ENCODE measurements at places on chromosomes 11 and 22.

DNA sequence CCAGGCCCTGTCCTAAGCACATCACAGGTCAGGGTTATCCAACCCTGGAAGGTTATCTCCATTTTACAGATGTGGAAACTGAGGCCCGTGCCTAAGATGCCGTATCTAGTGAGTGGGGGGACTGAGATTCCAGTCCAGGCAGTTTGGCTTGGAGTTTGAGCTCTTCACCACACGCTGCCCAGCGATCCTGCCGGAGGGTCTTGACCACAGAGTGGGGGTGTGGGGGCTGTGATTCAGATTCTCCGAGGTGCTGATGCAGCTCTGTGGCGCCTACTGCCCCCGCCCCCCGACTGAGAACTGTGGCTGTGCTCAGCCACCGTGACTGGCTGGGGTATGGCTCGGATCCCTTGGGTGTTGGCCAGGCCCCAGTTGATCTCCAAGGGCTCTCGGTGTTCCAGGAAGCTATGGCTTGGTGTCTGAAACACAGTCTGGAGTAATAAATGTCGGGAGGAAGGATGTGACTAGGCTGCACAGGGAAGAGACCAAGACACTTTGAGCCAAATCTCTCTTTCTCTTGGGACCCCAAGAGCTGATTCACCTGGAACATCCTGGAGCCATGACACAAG is 60.6 kb upstream of the RASD2 start:
- DNase-seq, result no peak

DNA sequence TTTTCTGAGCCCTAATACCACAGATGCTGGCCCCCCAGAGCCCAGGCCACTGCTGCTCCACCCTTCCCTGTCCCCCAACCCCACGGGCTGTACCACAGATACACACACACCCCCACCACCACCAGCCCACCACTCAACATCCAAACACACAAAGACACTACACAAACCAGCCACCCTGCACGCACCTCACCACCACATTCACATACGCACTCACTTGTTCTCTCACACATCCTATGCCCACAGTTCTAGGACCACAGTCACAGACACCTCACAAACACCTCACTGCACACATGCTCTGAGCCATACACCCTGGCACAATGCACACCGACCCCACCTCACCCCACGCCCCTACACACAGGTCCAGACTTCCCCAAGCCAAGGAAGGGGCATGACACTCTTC is 22.5 kb upstream of the OAF start:
- DNase-seq, result no peak

- no peak for DNase-seq
Observed at GRCh38 chr11:121533601-121534000, 80.8 kb upstream of the SORL1-AS1 start.

DNA sequence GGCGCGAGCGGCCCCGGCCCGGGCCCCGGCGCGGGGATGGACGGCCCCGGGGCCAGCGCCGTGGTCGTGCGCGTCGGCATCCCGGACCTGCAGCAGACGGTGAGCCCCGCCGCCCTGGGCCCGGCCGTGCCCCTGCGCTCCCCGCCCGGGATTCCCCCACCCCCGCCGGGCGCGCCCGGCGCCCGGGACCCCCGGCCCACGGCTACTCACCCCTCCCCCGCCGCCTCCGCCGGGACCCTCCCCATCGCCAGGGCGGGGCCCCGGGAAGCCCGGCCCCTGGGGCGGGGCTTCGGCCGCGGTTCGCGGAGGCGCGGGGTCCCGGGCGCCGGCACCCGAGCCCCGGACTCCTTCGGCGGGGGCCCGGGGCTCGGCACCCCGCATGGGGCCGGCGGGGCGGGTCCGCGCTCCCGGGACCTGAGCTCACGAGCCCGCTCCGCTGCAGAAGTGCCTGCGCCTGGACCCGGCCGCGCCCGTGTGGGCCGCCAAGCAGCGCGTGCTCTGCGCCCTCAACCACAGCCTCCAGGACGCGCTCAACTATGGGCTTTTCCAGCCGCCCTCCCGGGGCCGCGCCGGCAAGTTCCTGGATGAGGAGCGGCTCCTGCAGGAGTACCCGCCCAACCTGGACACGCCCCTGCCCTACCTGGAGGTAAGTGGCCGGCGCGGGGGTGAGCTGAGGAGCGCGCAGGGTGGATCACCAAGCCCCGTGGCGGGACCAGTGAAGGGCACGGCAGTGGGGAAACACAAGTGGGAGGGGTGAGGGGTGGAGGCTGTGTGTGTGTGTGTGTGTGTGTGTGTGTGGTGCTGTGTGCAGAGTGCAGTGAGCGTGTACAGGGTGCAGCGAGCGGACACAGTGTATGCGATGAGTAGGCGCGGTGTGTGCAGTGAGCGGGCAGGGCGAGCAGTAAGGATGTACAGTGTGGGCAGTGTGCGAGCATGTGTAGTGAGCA is 2.3 kb downstream of the SHANK3 start:
- peak; percentile 41 for DNase-seq

DNA sequence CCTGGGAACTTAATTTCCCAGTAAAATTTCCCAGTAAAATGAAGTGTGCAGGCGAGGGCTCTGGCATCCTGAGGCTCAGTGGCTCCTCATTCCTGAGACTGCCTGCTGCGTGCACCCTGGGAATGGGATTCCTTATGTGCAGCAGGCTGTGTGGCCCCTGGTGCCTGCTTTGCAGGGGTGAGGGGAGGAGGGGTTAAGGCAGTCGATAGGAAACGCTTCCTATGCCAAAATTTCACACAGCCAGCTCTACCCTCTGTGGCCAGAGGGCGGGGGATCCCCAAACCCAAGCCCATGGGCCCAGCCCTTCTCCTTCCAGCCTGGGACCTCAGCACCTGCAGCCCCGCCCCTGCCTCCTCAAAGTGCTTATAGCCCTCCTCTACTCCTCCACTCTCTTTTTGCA is 12.1 kb upstream of the BAIAP2L2 start:
- DNase-seq, result no peak

- DNase-seq, result peak; percentile 12
Observed at GRCh38 chr22:40009951-40010671, 15.4 kb downstream of the FAM83F start.

DNA sequence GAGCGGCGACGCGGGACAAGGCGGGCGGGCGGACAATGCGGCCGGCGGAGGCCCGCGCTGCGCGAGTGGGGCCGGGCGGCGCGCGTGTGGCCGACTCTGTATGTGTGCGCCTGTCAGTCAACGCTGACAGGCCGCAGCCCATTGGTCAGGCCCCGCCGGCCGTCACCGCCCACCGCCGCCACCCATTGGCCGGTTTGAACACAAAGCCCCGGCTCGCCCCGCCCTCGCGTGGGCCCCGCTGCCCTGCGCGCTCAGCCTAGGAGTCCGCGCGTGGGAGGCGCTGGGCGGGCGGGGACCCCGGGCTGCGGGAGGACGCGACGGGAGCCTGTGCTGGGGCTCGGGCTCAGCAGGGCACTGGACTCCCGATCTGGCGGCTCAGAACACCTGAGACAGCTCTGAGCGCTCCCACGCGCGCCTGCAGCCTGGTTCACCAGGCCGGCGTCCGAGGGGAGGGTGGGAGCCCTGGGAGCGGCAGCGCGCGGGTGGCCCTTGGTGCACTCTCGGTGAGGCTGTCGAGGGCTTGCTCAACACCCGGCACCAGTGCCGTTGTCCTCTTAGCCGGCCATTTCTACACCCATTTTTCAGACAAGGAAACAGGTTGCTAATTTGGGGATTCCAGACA is at the start of gene SUN2:
TSS of gene SUN2 (minus strand) at position 88 of the 622 bp plus-strand sequence. CDS start 3,370 bp downstream, outside the sequence.
- peak; percentile 95 for DNase-seq

DNA sequence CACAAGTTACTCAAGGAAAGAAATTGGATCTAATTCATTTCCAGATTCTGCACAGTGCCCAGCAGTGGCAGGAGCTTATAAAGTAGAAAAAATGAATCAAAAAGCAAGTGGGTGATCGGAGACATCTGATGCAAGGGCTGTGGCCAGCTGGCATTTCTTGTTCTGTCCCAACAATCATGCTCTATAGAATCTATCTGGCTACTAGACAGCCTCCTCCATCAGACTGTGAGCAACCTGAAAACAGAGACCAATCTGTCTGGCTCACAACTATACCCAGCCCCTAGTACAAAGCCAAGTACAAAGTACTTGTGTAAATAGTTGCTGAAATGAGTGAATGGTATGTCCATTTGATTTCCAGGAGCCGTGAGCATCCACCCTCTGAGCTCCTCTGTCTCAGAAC is 11.4 kb downstream of the USH1C start:
- no peak for DNase-seq

- no peak for DNase-seq
Observed at GRCh38 chr22:47625531-47626427, 863.3 kb downstream of the TBC1D22A start.

DNA sequence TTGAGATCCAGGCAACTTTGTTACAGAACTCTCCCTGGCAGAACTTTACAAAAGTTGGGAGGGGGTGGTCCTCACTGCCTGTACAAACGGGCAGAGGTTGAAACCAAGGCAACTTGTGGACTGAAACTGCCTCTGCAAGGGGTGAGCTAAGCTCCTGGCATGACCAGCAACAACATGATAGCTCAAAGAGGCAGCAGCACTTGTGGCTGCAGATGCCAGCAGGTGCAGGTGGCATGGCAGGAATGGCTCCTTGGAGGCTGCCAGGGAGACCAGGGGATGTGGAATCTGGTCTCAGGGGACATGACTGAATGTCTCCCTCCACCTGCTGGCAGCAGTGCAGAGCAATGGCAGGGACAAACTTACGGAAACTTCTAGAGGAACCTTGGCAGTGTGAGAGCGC is 38.8 kb upstream of the PHF21A start:
- DNase-seq, result no peak

- no peak for DNase-seq
Observed at GRCh38 chr11:134032501-134033091, 36.3 kb upstream of the JAM3 start.

GRCh38 chr11:100687054-100687629 is at the start of gene ARHGAP42:
Gene ARHGAP42, plus strand, starts transcription at chr11:100687288. Its CDS starts 391 bp downstream, at chr11:100687679.
- peak; percentile 27 for DNase-seq

GRCh38 chr22:49781289-49781782 is 46.3 kb downstream of the BRD1 start:
- no peak for DNase-seq

DNA sequence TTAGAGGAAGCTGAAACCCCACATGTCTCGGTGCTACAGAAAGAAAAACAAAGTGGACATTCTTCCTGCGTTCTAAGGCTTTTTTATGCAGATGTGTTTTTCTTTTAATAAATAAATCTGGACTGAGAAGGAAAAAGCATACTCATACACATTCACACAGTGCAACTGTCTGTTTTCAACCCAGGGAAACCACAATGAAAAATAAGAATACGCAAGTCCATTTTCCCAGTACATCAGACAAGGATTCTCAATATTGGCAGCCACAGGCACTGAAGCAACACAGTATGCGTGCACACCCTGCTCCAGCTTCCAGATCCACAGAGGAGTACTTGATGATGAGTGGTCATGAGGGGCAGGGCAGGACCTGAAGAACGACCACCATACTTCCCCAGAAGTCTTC is 86.9 kb downstream of the ETS1 start:
- DNase-seq, result no peak

DNA sequence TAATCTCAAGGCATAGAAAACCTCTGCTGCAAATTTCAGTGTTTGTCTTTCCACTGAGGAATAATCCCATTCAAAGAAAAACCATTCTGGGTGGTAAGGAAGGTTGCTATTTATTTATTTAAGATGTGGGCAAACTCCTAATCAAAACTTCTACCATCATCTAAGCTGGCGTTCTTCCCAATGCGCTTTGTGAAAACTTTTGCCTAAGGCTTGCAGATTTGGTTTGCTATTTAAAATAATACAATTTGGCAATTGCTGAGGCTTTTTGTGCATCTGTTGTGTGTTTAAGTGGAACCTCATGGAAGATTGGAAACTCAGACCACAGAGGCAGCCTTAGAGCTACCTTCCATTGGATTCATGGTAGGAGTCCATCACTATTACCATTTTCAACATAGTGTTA is 309.0 kb downstream of the BLID start:
- DNase-seq, result no peak

GRCh38 chr22:37379085-37379484 is 48.2 kb downstream of the ELFN2 start:
- no peak for DNase-seq

DNA sequence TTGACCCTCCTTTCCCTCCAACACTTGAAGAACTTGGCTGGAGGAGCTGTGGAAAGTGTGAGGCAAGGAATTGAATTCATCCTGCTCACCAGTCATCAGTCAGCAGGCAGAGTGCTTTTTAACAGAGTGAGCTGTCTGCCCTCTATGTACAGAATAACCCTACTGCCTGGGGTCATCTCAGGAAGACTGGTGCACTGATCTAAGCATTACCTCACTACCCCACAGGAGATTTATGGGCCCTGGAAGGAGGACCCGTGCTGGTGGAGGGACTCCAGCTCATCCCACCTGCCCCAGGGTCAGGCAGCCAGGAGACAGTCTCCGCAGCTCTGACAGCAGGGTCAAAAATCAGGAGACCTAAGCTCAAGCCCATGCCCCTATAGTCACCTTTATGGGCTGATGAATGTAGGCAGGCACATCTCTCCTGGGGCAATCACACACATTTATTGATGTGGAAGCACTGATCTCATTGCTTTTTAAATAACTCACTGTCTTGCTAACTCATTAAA is 270.8 kb upstream of the SESN3 start:
- DNase-seq, result no peak

GRCh38 chr11:104339380-104339831 is 175.5 kb upstream of the PDGFD start:
- no peak for DNase-seq

GRCh38 chr11:77175869-77176539 is 48.0 kb downstream of the MYO7A start:
- DNase-seq, result peak; percentile 92

- DNase-seq, result no peak
Observed at GRCh38 chr11:94656968-94657367, 89.8 kb downstream of the PIWIL4 start.

- DNase-seq, result peak; percentile 40
Observed at GRCh38 chr11:60477035-60477445, 15.5 kb upstream of the MS4A12 start.

- DNase-seq, result no peak
Observed at GRCh38 chr11:2466069-2466801, 21.4 kb downstream of the KCNQ1 start.

DNA sequence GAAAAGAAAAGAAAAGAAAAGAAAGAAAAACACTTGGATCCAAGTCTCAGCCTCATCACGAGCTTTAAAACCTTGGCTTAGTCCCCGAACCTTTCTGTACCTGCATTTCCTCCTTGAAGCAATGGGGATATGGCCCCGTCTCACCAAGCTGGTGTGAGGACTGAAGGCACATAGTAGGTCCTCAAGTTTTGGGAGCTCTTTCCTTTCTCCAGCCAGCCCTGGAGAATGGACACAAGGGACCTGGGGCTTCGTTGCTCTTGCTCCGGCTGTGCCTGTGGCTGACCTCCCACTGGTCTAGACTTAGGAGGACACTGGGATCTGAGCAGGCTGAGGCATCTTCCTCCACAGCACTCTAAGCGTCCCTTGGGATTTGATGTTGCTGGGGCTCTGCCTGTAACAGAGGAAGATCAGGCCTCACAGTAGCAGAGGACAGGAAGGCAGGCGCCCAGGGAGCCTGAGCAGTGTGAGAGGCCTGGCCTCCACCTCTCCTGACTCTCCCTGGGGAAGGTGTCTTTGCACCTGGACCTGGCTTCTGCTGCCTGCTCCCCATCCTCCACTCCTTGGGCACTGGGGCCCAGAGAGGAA is 32.8 kb downstream of the KCNC1 start:
- DNase-seq, result no peak

- no peak for DNase-seq
Observed at GRCh38 chr11:121152764-121153163, 51.7 kb downstream of the TECTA start.

GRCh38 chr11:79157738-79158137 is 283.1 kb downstream of the TENM4 start:
- DNase-seq, result no peak

GRCh38 chr11:134019500-134019899 is 49.4 kb upstream of the JAM3 start:
- DNase-seq, result no peak

GRCh38 chr11:8183111-8183510 is 14.3 kb upstream of the RIC3 start:
- no peak for DNase-seq

GRCh38 chr22:35334004-35334403 is 34.3 kb downstream of the TOM1 start:
- peak; percentile 55 for DNase-seq

All from suppressor macrophage (primary cell).